ENCODE measurements at places on chromosomes 1 and 21.

- H3K27ac ChIP-seq = no peak overlapping the region
- H3K4me1 ChIP-seq = peaks cover 15% of the 10 kb centered on the region
- H3K36me3 ChIP-seq = no peaks in the 10 kb centered on the region
Measured at GRCh38 chr1:23548704-23549143, 10.6 kb downstream of the ID3 start.

DNA sequence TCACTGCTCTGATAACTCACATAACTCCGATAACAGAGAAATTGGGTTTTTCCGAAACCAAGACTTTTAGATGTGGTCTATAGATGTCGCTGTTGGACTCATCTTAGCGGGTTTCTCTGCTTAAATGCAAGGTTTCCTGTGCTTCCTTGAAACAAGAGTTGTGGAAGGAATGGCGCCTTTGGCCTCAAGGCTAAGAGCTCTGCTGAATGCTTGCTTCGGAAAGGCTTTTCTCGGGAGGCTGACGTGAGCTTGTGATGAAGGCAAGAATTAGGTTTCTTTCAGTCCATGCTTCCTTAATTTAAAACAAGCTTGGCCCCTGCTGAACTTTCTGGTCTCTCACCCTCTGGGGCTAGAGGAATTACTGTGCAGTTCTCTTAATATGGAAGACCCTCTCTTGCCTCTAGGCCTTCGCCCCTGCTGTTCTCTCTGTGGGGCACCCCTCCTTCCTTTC, 113.5 kb downstream of the MAP3K21 start:
- no peaks in the 10 kb centered on the region for H3K27me3 ChIP-seq
- no peak overlapping the region for H3K27ac ChIP-seq
- no peaks in the 10 kb centered on the region for H3K4me1 ChIP-seq
- H3K4me3 ChIP-seq = no peak overlapping the region
- peak; percentile 18 for DNase-seq

GRCh38 chr1:12080773-12081556, 17.9 kb downstream of the TNFRSF8 start:
- DNase-seq = no peak
- H3K36me3 ChIP-seq = no peaks in the 10 kb centered on the region
- H3K4me3 ChIP-seq = no peak overlapping the region
- H3K27me3 ChIP-seq = no peaks in the 10 kb centered on the region

- no peaks in the 10 kb centered on the region for H3K36me3 ChIP-seq
- no peaks in the 10 kb centered on the region for H3K27me3 ChIP-seq
- H3K4me3 ChIP-seq = no peak overlapping the region
- peaks cover 14% of the 10 kb centered on the region for H3K4me1 ChIP-seq
Measured at GRCh38 chr1:196654271-196654670, 2.4 kb downstream of the CFH start.

DNA sequence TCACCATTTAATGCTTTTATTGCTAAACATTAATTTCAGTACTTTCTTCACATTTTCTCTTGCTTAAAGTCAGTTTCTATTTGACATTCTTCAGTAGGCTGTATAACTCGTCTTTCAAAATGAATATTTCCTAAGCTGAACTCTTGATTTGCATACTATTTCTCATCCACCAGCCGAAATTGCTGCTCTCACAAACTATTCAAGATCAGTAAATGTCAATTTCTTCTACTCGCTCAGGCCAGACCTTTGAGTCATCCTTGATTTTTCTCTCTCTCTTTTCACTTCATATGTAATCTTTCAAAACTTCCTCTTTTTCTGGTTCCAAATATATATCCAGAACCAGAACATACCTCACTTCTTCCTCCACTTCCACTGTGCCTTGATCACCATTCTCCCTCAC, 990.0 kb downstream of the KCNT2 start:
- H3K27ac ChIP-seq = no peak overlapping the region
- DNase-seq = no peak
- no peaks in the 10 kb centered on the region for H3K36me3 ChIP-seq
- H3K27me3 ChIP-seq = no peaks in the 10 kb centered on the region

DNA sequence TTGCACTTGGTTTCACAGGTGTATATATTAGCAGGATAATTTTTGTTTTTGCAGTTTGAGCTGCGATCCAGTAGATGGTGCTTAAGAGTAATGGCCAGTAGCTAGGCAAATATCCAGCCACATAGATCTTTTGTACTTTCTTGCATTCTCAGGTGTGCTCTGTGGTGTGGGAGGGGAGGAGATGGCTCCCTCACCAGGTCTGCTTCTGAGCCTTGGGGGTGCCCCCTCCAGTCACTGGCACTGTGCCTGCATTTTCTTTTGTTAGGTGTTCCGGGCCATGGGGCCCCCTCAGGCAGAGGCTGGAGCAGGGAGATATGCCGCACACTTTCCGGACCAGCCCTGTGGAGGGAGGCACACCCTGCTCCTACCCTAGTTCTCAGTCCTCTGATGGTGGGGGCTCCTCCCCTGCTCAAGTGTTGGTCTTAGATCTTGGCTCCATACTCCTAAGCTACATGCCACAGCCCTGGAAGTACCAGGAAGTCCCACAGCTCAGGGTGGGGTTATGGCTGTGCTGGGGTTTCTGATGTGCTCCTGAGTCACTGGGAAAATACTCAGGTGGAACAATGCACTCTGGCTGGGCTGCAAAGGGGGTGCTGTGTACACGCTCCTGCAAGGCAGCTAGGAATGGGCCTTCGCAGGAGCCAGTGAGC, 197.6 kb upstream of the DMRTA2 start:
- no peak for DNase-seq
- H3K27me3 ChIP-seq = no peaks in the 10 kb centered on the region
- no peaks in the 10 kb centered on the region for H3K36me3 ChIP-seq
- no peaks in the 10 kb centered on the region for H3K4me1 ChIP-seq

Data from CD4-positive, alpha-beta memory T cell (primary cell).